ENCODE measurements at places on chromosomes 3 and 15.

- DNase-seq: no peak
Observed at GRCh38 chr15:57085267-57085666, 166.8 kb downstream of the TCF12 start.

DNA sequence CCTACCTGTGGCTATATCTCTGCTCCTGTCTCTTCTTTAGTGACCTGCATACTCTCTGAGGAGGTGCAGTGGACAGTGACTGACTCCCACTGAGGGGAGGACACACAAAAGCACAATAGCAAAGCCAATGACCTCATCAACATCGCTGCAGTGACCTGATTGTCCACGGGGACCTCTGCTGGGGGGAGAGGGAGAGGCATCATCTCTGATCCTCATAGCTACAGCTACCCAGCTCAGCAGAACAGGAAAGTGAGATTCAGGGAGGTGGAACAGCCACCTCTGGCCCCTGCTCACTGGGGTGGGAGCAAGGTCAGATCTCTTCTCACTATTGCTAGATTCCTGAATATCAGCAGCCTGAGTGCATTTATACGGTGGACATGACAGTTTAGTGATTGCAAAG, 179.2 kb downstream of the ATP10A start:
- peak; percentile 24 for DNase-seq

- no peak for DNase-seq
Observed at GRCh38 chr3:76311941-76312340, 526.6 kb upstream of the ZNF717 start.

GRCh38 chr15:33135355-33135781, 59.1 kb downstream of the FMN1 start:
- no peak for DNase-seq

- no peak for DNase-seq
Observed at GRCh38 chr3:8867646-8868045, 95.6 kb downstream of the RAD18 start.

DNA sequence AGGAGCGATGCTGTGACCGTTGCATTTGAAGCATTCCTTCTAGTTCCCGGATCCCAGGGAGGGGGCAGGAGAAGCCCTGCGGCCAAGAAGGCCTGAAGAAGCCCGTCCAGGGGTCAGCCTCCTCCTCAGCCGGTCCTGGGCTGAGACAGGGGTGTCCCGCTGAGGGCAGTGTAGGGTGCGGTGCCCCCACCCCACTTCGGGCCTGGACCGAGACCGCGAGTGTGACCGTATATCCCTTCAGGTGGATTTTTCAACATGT, 2.8 kb downstream of the OCA2 start:
- no peak for DNase-seq

DNA sequence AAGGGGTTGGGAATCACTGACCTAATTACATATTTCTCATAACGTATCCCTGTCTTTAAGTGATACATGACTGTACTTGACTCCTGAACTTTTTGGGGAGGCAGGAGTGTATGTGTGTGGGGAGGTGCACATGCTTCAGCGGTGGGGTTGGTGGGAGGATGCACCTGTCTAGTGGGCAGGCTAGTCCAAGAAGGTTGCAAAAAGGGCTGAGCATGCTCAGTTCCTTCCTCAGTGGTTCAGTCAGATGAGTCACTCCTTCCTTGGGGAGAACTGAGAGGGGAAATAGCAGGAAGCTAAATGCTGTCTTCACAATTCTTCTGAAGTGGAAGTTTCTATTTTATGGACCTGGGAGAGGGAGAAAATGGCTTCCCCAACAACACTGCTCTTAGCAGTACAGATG, 24.6 kb upstream of the AP4E1 start:
- DNase-seq: no peak

DNA sequence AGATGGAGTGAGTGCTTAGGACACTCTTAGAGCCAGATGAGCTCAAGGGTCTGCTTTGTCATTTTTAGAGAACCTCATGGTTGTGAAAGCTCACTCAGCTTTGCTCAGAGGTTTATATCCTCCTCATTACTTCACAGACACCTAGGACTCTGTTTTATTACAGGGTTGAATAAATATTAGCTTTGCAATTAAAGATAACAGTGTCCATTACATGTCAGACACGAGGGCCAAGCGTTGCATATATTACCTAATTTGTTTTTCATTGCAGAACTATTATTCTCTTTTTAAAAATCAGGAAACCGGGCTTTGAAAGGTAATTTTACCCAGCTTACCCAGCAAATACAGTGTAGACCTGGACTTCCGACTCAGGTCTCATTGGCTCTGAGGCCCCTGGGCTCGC, 16.1 kb downstream of the MAP6D1 start:
- DNase-seq: no peak

- no peak for DNase-seq
Observed at GRCh38 chr3:197353001-197353866, 54.8 kb upstream of the DLG1 start.

DNA sequence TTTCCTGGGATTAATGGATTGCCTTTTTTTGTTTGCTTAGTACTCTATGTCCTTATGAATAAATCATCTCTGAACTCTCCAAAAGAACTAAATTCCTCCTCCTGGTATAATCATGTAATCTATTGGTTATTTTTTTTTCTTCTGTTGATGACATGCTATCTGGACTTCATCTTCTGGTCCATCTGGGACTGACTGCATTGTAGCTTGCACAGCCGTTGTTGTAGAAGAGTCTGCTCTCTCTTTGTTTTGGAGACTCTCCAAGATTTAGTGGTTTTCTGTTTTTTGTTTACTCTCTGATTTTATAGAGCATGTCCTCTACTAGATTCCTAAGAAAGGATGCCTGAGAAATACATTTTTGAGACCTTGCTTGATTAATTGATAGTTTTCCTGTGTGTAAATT, 19.1 kb downstream of the IREB2 start:
- DNase-seq: no peak

DNA sequence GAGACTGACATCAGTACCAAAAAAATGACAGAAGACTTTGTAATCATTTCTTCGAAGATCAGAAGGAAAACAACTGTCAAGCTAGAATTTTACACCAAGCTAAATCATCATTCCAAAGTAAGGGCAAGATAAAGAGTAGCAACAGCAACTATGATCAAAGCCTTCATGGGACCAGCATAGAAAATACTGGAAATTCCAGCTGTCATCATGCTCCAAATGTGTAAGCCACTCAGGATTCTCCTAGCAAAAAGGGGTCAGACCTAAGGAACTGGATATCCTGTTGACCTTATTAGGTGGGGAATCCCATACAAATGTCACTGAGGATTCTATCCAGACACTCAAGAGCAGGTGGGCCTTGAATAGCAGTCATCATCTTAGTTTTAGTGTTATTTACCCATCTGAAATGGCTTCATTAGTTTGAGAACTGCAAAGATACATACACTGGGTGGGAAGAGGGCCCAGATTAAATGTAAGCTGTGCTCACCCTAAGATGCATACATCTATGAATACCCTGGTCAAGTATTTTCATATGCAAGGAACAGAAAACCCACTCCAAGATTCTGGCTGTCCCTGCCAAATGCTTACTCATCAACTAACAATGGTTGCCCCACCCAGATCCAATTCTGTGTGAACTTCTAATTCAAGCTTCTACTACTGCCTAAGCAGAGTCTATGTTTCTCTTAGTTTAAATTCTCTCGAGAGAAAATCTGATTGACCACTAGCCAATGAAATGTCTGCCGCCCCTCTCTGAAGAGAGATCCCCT, 33.5 kb downstream of the CLDN18 start:
- no peak for DNase-seq

DNA sequence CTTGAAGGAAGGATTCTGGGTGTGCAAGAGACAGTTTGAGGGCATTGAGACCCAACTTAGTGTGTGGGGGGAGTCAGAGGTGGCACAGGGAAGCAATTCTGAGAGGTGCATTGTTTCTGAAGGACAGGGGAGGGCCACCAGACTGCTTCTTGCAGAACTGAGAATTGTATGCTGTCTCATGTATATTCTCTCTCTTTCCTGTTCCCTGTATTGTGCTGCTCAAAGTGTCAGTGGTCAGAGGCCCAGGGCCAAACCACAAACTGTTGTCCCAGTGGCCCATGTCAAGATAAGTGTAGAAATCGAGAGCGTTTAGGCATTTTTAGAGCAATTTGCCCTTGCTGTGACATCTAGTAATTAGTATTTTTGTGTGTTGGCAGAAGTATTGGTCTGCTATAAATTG, 567.1 kb downstream of the EDEM1 start:
- DNase-seq: no peak

GRCh38 chr3:81602781-81603180, 158.7 kb downstream of the GBE1 start:
- DNase-seq: no peak

DNA sequence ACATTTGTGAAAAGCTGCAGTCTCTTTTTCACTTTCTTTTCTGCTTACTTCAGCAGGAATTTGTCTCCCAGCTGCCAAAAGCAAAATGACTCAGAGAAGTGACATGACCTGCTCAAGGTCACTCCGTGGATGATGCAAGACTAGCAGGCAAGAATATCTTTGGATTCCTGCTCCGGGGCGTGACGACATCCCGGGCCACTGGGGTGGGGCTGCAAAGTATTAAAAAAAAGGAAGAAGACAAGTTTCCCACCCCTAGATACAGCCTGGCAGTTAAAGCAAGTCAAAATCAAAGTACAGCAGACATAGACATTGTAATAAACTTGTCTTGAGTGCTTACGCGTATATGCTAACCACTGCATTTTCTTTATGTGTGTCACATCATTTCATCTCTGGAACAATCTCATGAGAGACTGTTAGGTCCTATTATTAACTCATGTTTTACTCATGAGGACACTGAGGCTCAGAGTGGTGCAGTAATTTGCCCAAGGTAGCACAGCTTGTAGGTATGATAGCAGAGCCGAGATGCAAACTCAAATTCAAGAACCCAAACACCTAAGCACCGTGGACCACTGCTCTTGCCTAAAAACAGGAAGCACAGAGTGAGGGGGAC, 485.2 kb upstream of the PROK2 start:
- peak; percentile 56 for DNase-seq

GRCh38 chr15:31364301-31365031, 37.8 kb downstream of the KLF13 start:
- peak; percentile 96 for DNase-seq

- DNase-seq: no peak
Observed at GRCh38 chr3:112755845-112756613, 90.6 kb downstream of the CD200R1L start.

- no peak for DNase-seq
Observed at GRCh38 chr15:98071786-98072185, 111.3 kb downstream of the ARRDC4 start.

DNA sequence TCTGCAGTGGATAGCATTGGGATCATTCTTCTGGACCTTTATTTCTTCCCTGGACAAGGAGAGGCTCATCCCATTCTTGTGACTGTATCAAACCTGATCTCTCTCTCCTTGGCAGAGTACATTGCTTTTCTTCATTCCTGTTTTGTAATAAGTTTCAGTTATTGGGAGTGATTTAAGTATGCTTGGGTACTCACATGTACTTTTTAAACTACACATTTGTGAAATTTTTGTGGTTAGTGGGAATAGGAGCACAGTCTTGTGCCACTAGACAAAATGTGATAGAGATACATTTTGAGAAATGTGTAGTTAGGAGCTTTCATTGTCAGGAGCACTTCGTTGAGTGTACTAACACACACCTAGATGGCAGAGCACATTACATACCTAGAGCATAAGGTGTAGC, 262.6 kb downstream of the C3orf38 start:
- no peak for DNase-seq

GRCh38 chr15:37973856-37974255, 39.4 kb downstream of the TMCO5A start:
- DNase-seq: no peak

DNA sequence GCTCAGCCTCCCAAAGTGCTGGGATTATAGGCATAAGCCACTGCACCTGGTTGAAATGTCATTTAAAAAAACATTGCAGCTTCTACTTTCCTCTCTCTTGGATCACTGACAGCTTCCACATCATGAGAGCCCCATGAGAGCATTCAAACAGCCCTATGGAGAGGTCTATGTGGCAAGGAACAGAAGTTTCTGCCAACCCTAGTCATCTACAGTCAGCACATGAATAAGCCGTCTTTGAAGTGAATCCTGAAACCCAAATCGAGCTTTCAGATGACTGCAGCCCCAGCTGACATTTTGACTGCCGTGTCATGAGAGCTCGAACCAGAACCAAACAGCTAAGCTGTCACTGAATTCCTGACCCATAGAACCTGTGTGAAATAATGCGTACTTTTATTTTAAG, 39.8 kb downstream of the CD200R1L start:
- no peak for DNase-seq

GRCh38 chr3:54557538-54558428, 370.1 kb downstream of the LRTM1 start:
- DNase-seq: no peak

DNA sequence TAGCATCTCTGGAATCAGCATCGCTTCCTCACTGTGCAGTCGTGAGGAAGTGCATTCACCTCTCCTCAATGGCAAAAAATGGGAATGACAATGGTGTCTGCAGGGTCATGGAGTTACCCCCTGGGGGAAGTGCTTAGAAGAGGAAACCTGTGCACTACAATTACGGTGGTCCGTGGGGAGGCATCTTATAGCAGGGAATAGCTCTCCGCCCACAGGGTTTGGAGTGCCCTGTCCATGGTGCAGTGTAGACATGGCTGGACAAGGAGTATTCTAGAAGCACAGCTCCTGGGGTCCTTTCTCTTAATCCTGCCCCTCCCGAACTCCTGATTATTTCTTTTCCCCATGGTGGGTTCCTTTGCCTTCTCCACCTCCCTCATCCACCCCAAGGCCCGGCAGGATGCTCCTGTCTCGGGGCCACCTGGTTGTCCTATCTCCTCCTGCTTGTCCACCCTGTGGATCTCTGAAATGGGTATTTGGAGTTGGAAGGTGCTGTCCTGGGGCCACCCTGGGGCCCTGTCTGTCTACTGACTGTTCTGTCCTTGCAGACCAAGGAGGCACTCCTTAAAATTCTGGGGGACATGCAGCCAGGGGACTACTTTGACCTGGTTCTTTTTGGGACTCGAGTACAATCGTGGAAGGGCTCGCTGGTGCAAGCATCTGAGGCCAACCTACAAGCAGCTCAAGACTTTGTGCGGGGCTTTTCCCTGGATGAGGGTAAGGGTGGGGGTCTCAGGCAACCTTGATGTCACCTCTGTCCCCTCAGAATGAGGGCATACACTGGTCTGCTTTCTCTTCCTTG, 5.2 kb downstream of the ITIH1 start:
- DNase-seq: no peak

DNA sequence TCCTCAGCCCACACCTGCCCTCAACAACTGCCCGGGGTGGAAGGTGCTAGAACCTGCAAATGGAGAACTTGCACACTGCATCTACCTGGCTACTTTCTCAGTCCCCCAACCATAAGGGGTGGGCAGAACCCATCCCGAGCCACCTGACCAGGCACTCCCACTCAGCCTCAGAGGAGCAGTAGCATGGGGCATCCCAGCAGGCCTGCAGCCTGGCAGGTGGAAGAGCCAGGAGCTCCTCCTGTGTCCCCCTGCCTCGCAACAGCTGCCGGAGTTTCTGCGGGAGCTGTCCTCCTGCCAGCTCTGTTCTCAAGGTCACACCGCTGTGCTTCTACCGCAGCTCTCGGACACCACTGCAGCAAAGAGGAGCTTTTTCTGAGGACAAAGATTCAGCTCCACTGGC, 27.5 kb downstream of the RAB6B start:
- DNase-seq: no peak

Measured in ELF-1 (cell line).